ENCODE measurements at places on chromosomes 13 and 19.

DNA sequence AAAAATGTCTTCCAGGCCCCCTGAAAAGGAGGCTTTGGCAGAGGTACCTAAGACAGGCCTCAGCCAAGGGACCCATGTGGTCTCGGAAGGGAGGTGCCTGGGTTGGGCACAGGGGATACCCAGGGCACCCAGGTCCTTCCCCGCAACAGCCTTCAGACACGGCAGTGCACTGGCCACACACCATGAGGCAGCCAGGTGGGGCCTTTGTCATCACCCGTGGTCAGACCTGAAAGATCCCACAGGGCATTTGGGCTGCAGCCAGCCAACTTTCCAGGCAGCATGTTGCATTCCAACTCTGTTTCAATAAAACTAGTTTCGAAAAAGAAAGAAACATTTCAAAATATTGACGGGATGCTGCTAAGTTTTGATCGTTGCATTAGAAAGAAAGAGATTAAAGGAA, 4.7 kb upstream of the TUBGCP3 start:
- no peak for DNase-seq

DNA sequence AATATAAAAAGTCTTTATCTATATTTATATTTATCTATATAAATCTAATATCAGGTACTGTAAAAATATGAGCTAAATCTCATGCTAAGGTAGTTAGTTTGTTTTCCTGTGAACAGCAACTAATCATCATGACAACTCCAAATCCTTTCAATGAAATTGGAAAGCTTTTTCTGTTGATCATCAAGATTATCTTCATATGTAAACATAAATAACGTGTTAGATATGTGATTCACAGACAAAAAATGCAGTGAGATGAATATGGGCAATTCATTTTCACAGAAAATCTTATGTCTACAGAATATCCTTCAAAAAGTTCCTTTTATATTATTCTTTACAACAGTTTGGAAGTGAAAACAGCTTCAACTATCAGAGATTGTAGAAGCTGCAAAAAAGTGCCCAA, 41.7 kb upstream of the EEF1AKMT1 start:
- DNase-seq = no peak

DNA sequence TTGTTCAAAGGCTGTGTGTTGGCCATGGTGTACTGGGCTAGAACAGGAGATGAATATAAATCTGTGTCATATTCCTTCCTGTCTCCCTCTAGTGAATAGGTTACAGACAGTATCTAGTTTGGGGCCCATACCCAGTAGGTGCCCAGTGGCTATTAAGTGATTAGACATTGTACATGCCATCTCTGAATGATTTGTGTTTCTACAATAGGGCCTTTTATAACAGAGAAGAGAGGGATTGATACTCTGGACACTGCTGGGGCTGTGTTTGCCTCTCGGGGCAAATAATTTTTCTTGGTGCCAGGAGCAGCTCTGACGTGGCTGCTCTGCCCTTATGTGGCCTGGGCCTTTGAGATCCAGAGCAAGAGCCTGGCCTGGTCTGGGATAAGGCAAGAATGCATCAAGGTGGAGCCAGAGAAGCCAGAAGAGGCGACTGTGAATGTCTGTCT, 403.1 kb downstream of the SPRY2 start:
- no peak for DNase-seq

DNA sequence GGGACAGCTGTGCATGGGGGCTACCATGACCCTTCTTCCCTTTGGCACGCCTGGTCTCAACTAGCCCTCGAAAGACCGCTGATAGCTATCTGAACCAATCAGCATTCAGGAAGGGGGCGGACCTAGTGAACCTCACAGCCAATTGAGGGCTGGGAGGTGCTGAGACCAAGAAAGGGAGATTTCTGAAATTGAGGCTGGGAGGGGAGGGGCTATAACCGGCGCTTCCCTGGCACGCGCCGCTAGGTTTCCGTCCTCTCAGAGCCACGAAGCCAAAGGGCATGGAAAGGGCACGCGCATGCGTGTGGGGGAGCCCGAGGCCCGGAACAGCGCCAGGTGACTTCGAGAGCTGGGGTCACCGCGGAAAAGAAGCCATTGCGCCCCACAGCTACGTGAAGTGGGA, 4.2 kb upstream of the PAFAH1B3 start:
- DNase-seq = no peak

GRCh38 chr19:15508035-15508710, at the start of gene CYP4F22:
TSS of gene CYP4F22 (plus strand) at chr19:15508525. CDS start at chr19:15525337, 16,812 bp downstream.
- no peak for DNase-seq

GRCh38 chr13:95233026-95233635, 68.1 kb downstream of the ABCC4 start:
- DNase-seq = no peak

GRCh38 chr13:28542804-28543203, 47.9 kb upstream of the FLT1 start:
- DNase-seq = no peak

DNA sequence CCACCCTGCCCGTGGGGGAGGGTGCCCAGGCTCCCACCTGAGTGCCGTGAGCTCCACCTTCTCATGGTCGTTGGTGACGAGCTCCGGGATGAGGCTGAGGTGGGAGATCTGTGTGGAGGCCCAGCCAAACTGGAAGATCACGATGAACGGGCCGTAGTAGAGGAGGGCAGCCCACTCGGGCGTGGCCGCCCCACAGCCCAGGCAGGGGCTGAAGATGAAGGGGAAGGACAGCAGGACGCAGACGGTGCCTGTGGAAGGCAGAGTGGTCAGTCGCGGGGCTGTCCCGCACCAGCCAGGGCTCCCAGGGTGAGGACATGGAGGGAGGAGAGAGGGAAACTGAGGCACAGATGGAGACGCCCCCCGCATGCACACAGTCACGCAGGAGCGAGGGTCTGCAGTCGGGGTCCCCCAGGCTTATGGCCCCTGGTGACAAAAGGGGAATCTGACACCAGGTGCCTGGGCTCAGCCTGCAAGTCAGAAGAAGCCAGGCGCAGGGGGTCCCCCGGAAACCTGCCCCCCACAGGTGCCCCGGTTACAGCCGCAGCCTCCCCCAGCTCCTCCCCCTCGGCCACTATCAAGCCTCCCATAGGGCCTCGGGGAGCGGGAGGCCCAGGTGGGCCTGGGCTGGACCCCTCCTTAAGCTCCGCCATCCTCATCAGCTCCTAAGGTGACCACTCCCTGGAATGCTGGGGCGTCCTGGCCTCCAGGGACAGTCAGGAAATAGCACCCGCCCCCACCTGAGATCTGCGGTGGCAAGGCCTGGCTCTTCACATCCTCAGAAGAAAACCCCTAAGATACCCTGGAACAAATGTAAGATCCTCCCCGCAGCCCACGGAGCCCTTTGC, 6.2 kb downstream of the MFSD12 start:
- DNase-seq = no peak

GRCh38 chr13:33752597-33752996, 65.4 kb upstream of the RFC3 start:
- DNase-seq = no peak

DNA sequence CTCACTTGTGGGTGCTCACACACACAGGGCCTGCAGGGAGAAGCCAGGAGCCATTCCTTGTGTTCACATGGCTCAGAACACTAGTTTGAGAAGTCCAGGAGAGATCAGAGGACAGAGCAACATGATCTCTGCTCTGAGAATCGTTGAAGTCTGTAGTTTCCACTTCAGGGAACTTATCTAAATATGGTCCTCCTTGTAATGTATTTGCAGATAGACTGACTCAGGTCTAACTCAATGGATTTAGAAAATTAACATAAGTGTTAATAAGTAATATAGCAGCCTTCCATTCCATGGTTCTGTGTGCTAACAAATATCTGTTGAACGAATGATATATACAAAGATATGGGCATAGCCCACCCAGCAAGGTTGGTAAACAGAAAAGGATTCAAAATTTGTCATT, 119.8 kb upstream of the STARD13 start:
- no peak for DNase-seq

DNA sequence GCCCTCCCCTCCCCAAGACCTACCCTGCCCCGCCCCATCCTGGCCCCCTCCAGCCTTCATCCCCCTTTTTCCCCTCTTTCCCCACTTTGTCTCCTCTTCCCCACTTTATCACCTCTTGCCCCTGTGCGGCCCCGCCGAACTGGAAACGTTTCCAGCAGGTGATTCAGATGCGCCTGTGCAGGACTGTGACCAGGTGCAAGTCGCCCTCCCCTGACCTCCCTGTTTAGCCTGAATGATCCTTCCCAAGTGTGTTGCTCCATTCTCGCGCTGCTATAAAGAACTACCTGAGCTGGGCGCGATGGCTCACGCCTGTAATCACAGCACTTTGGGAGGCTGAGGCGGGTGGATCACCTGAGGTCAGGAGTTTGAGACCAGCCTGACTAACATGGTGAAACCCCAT, 25.9 kb downstream of the ZNF791 start:
- DNase-seq = no peak

DNA sequence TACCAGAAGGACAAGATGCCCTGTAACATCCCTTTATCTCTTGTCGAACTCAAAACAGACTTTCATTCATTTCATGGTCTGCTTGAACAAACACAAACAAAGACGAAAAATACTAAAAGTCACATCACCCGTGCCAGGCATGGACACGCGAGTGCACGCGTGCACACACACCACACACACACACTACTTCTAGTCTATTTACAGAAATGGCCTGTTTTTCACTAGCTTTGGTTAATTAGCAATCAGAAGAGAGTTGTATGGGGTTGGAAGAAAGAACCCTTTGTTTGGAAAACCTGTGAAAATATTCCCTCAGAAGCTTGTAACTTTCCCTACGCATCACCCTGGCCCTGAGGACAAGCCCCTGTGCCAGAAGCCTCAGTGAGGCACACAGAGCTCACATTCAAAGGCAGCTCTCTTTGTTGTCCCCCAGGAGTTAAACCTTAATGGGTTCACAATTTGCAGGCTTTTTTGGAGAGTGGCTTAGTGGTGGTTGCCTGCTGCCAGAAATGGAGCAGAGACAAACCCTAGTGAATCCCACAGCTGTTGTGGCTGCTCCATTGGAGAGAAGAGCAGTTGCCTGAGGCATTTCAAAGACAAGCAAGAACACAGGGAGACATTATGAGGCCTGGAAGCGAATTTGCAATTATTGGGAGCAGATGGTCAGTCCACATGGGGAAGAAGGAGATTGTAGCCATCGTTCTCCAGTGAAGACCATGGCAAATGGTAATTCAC, 55.9 kb downstream of the STARD13 start:
- DNase-seq = no peak

GRCh38 chr19:17611462-17612244, 56.2 kb downstream of the COLGALT1 start:
- no peak for DNase-seq

- no peak for DNase-seq
Measured at GRCh38 chr19:40262422-40262821, 22.7 kb downstream of the AKT2 start.

- peak; percentile 73 for DNase-seq
Measured at GRCh38 chr13:42398533-42398932, 126.6 kb downstream of the AKAP11 start.

DNA sequence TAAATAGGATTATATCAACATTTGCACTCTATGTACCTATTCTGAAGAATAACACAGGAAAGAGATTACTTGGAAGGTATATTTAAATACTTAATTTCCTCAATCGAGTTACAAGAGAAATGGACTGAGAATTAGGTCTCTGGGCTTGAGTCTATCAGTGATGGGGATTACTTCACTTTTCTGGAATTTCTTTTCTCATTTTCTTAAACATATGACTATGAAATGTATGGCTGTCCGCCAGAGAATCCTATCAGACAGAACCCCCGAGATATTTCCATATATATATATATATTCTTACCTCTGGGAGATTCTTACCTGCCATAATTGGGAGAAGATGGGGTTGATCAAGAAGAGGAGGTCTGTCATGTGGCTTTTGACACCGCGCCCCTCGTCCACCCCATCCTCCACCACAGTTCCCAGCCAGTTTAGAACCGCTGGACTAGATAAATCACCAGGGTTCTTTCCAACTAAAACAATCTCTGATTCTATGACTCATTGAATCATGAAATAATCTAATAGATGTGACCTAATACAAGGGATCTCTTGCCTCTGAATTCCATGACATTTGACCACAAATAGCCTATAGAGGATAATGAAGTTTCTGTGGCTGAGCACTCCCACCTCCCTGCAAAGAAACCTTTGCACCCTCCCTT, 231.3 kb downstream of the TBC1D4 start:
- DNase-seq = no peak

GRCh38 chr13:100461309-100462030, 127.1 kb downstream of the GGACT start:
- no peak for DNase-seq

DNA sequence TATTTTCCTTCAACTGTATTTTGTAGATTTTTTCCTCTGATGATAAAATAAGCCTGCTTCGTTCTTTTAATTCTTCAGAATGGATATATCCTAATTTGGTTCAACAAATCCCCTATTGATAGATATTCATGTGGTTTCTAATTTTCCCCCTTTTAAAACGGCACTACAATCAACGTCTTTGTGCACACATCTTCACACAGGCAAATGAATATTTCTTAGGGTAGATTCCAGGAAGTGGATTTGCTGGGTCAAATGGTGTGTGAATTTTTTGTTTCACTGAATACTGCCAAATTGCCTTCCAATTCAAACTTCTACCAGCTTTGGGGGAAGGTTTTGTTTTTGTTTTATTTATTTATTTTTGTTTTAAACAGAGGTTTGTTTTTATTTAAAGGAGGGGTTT, 287.2 kb downstream of the FOXO1 start:
- no peak for DNase-seq

DNA sequence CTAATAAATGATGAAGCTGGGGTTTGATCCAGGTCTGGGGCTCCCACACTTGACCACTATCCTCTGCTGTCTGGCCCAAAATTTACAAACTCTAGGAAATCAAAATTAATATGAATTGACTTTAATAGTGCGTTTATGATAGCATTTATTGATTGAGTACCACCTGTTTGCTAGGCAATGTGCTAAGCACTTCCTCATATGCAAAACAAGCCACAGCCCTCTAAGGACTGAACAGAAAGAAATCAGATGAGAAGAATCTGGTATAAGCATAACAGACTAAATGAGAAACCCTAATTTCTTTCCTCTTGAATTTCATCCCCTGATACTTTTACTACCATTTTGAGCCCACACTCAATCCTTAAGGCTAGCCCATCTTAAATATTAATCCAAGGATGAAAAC, 6.6 kb upstream of the MLNR start:
- no peak for DNase-seq
